CD4-positive, alpha-beta T cell treated with Interleukin-6 for 4 hours (primary cell): ENCODE measurements at places on chromosomes 5 and 9.

DNA sequence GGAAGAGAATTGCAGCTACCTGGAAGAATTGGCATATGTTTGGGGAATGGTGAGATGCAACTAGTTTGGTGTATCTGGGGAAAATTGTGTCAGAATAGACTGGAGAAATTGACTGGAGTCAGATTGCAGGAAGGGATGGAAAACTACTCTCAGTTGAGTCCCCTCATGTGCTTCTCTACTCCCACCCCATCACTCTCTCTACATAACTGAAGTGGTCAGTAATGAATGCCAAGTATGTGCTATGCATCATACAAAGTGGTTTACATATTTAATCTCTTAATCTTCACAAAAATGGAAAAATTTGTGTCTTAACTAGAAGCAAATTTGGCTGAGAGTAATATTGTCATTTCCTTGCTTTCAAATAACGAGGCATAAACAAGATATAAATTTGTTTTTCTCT lies 146.4 kb upstream of the TNC start:
- no peak for DNase-seq

DNA sequence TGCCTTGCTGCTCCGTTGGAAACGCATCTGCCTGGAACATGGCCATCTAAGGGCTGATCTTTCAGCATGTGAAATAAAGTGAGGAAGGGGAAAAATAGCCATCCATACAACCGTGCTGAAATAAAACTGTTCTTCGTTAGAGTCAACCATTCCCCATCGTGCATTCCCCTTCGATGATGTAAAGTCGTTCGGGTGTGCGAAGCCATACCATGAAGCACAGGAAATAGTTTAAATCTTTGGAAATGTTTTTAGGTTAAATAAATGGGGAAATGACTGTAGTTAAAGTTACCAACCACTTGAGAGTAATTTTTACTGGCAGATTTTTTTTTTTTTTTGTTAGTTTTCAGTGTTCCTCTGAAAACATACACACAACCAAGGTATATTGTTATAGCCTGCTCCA lies 302.5 kb downstream of the SH3GL2 start:
- DNase-seq, result no peak

DNA sequence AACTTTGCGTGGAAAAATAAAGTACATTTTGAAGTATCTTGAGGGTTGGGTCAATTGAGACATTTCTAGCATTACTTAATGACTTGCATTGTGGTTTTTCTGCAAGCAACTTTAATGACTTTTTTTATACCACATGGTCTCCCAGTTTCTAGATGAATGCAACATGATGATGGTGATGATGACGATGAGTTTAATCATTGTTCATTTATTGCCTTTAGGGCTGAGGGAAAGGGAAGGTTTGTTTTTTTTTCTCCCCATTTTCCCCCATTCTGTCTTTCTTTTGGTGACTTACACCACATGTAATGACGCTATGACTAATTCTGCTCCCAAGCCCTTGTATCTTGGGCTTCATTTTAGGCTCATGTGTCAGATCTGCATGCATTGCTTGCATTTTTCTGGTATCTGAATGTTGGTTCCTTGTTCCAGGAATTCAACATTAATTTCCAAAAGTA lies 57.7 kb upstream of the NXNL2 start:
- no peak for DNase-seq

- DNase-seq, result peak; percentile 52
These were observed 21.2 kb downstream of the TRIM14 start for GRCh38 chr9:98097836-98098235.

- DNase-seq, result no peak
These were observed 86.6 kb downstream of the GNA14 start for GRCh38 chr9:77561331-77562018.
